A549 (cell line): ENCODE measurements at places on chromosomes 2 and 18.

DNA sequence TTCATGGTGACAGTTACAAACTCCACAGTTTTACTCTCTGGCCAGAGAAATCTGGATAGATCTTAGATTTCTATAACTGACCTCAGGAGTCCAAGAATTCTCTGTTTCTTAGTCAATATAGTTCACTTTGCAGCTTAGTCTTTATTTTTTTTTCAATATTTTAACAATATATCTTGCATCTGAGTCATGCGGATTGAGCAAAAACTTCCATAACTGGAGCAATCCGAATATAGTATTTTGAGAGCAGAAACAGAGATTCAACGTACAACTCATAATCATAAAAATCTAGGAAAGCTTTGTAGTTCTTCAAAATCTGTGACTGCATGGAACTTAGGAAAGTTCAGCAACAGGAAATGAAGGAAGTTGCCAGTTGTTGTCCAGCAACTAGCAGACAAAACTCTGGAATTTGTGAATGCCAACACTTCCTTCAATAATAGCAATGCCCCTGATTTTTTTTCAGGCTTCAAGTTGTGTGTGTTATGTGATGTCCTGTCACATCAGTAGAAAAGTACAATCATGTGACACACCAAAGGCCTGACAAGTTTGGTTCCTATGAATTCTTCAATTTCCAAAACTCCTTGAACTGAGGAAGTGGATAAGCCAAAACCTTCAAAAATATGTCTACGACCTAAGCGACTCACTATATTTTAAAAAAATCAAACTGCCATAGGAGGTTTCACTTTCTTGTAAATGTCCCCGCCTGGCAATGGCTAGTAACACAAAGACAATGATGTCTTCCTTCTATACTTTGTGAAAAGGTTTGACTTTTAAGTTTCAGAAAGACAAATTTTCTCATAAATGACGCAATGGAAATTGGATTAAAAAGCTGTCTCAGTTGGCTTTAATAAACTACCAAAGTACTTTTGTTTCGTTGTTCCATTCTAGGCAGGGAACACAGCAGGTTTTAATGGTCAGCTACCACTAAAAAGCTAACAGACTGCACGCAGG is 510.6 kb downstream of the ERBB4 start:
- DNase-seq = no peak

DNA sequence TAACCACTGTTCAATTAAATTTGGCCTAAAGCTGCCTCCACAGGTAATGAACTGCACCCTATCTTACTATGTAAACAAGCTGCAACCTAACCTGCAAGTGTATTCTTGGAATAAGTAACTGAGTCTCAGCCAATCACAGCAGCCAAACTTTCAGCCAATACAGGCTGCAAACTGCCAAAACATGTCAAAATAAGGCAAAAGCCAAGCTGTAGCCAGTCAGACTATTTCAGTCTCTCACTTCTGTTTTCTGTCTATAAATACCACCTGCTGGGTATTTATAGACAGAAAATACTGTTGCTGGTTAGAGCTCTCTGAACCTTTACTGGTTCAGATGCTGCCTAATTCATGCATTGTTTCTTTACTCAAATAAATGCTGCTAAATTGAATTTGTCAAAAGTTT is 14.3 kb downstream of the C2orf76 start:
- no peak for DNase-seq

DNA sequence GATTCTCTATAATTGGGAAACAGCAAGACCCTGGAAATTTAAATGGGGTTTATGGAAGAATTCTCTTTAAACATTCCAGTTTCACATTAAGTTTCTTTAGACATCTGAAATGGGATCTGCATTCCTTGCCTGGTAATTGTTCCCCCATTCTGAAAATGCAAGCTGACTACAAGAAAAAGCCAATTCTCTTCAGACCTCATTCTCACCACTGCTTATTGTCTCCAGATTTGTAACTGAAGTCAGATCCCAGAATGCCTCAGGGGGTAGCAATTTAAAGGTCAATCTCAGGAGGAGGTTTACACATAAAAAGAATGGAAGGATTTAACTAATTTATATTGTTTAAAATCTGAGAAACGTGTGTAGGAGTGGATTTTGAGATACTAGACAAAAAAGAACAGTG is 41.2 kb downstream of the COL3A1 start:
- DNase-seq = no peak

GRCh38 chr2:52877703-52878102 is 889.9 kb upstream of the CHAC2 start:
- DNase-seq = no peak

- no peak for DNase-seq
These were observed 158.3 kb downstream of the EML6 start for GRCh38 chr2:54881759-54882158.

- peak; percentile 13 for DNase-seq
These were observed 42.4 kb upstream of the IGFBP2 start for GRCh38 chr2:216590780-216591179.

GRCh38 chr18:59988098-59988706 is 88.4 kb downstream of the PMAIP1 start:
- DNase-seq = peak; percentile 7

GRCh38 chr2:121151311-121152109 is 133.5 kb downstream of the TFCP2L1 start:
- DNase-seq = no peak

DNA sequence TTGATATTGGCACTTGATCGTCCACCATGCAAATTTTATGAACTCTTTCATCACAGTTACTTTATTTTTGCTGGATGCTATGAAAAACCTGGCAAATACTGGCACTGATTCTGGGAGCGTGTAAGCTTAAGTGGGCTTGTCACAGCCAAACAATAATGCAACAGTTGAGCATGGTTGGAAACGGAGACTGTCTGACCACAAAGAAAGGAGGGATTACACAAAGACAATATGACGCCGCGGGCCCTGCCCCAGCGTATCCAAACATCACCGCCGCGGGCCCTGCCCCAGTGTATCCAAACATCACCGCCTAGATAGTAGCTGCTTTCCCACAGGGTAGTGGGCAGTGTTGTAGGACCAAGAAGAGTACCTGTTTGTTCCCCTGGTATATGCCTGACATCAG is 135.9 kb downstream of the PRPF40A start:
- no peak for DNase-seq

DNA sequence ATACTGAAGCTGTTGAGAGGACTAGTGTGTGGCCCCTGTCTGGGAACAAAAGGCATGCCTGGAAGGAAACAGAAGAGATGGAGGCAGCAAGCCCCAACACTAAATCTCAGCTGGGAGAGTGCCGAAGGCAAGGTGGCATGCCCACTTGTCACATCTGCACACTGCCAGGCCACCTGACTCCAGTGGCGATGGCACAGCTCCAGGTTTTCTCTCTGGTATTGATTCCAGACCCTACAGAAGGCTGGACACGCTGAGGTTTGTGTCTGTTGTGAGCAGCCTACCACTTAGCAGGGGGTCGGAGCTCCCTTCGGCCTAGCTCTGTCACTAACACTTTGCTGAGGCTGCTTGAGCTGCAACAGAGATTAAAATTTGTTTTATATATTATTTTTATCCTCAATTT is 307.3 kb downstream of the TDRD15 start:
- DNase-seq = no peak

- DNase-seq = no peak
These were observed 571.2 kb upstream of the ACVR2A start for GRCh38 chr2:147273628-147274027.

- DNase-seq = no peak
These were observed 47.0 kb downstream of the PLEKHM3 start for GRCh38 chr2:207978177-207978948.

- no peak for DNase-seq
These were observed 68.6 kb upstream of the PELI1 start for GRCh38 chr2:64212801-64213321.

- DNase-seq = no peak
These were observed 70.5 kb upstream of the IGFBP5 start for GRCh38 chr2:216765761-216766262.

DNA sequence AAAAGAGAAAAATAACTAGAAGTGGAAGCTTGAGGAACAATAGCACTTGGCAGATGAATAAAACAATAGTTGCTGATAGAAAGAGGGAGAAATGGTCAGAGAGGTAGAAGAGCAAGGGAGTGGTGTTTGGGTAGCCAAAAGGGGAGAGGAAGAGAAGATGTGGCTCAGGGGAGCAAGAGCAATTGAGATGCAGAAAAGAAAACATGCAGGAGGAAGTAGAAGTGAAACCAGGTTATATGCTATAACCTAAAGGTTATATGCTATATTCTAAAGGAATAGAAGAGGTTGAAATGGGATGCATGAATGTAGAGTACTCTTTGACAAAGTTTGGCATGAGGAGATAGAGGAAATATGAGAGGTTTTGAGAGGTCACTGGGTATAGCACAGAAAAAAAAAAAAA is 759.5 kb downstream of the SATB2 start:
- no peak for DNase-seq

GRCh38 chr2:162092658-162093556 is 18.9 kb upstream of the DPP4 start:
- no peak for DNase-seq

DNA sequence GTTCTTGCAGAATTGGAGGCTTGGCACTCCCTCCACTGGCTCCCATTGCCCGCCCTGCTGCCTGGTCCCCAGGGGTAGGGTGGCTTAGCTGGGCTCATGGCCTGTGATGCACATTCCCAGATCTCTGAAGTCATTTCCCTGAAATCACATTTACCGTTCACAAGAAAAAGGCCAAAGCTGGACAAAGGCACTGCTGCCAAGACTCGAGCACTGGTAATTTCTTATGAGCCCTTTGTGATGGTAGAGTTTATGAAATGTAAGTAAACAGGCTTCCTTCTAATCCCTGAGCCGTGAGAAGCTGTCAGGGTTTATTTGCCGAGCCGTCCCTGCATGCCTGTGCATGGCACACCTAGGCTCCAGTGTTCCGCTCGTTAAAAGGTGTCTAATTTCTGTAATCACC is 247.2 kb upstream of the EPAS1 start:
- DNase-seq = no peak

GRCh38 chr18:2223849-2224248 is 347.5 kb downstream of the METTL4 start:
- DNase-seq = no peak

DNA sequence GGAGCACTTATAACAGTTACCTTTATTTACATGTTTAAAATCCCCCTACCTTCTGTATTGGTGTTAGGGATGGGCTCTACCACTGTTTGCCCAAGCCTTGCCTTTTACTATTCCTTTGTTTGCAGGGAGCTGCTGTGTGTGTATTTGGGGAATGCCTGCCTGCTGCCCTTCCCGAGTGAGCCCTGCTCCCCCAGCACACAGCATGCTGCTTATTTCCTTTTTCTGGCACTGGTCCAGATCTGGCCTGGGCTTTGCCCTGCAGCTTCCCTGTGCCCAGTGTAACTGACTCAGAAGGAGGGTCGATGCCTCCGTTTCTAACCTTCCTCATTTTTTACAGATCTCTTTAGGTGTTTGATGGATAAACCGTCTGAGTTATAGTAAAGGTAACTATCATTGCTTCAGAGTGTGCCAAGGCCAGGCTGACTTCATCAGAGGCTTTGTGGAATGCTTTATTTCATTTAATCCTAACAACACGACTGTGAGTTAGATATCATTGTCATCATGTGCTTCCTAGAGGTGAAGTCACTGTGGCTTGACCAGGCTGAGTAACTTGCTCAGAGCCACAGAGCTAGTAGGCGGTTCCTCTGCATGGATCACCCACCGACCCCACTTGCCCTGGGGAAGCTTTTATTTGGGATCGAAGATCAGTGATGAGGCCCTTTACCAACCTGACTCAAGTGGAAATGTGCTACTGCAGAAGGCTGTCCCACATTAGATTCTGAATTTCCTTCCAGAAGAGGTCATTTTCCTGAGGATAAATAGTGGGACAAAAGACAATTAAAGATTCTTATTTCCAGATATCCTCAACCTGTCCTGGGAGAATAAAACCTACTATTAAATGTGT is 238.8 kb downstream of the ZNF407 start:
- DNase-seq = peak; percentile 9

GRCh38 chr2:23005469-23005868 is 379.5 kb upstream of the KLHL29 start:
- DNase-seq = no peak

- DNase-seq = no peak
These were observed 25.3 kb upstream of the GCC2 start for GRCh38 chr2:108423502-108424251.

DNA sequence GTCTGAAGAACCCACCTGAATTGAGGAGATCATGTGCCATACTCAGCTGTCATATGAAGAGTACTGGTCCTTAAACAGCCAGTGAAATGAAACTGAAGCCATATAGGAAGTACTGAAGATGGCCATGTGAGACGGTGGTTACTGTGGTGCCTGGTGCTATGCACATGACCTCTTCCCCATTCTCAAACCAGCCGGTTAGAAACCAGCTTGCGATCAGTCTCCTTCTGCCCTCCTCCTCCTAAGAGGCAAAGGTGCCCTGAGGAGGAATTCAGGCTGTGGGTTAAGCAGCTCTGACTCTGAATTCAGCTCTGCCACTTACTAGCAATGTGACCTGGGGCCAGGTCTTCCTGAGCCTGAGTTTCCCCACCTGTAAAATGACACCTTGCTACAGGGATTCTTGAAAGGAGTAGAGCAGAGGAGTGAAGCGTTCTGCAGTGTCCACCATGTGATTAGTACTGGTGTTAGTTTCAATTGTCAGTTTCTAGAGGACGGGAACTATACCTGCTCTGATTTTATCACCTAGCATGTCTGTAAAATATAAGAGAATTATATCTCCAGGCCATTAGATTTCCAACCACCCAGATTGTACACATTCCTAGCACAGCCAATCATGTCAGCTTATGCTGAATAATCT is 5.1 kb downstream of the FECH start:
- no peak for DNase-seq

- DNase-seq = no peak
These were observed 90.8 kb upstream of the ATL2 start for GRCh38 chr2:38467768-38468455.

- DNase-seq = peak; percentile 26
These were observed 725 bp downstream of the FBXO48 start for GRCh38 chr2:68466361-68466777.

DNA sequence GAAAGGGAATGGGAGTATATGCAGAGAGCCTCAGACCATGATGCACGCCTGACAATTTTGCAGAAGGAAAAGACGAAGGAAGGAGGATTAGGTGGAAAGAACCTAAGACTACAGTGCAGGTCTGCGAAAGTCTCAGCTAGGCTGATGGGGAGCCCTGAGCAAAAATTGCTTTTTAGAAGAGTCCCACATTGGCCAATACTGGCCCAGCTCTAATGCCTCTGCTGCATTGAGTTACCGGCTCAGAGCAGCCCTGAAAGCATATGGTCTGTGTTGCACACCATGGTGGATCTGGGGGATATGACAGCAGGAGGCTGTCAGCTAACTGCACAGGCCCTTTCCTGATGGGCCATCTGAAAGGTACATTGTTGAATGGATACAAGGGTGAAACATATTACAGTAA is 48.3 kb upstream of the CAVIN2 start:
- DNase-seq = no peak
